Epithelial cell of umbilical artery (primary cell): ENCODE measurements at places on chromosomes 1 and 21. TPM values are rescaled to one million over a fixed set of nuclear protein-coding genes. Genes with fewer than 3 reads are reported as not detected.

Gene DNAJC28
- total RNA-seq: 1.3 and 2.6 TPM in 2 replicates

Gene GUCA2A
- not detected in 2 replicates for total RNA-seq

Gene UBL4B
- not detected in 2 replicates for total RNA-seq

Gene ERICH3
- not detected in 2 replicates for total RNA-seq

Gene CLDN17
- total RNA-seq: not detected in 2 replicates

Gene IL19
- total RNA-seq: not detected in 2 replicates

Gene NOS1AP
- total RNA-seq: 0.65 and 1.1 TPM in 2 replicates

Gene PHF13
- 7.8 and 9.6 TPM in 2 replicates for total RNA-seq

Gene FNDC10
- 0.15 and 0.65 TPM in 2 replicates for total RNA-seq

Gene OR2L8
- under 0.01 and 0.30 TPM in 2 replicates for total RNA-seq
